ENCODE measurements at places on chromosomes 2 and 18.

- no peak for DNase-seq
These were observed 40.2 kb upstream of the EML4 start for GRCh38 chr2:42128721-42129486.

- no peak for DNase-seq
These were observed 232.5 kb downstream of the PIEZO2 start for GRCh38 chr18:10916865-10917264.

GRCh38 chr2:204453730-204454167 is 91.5 kb upstream of the PARD3B start:
- no peak for DNase-seq

GRCh38 chr2:101717071-101717845 is 19.8 kb downstream of the MAP4K4 start:
- no peak for DNase-seq

GRCh38 chr2:148876595-148877402 is 1.8 kb downstream of the KIF5C start:
- DNase-seq, result no peak

- no peak for DNase-seq
These were observed 186.0 kb upstream of the RMP24 start for GRCh38 chr18:35786365-35787042.

- DNase-seq, result peak; percentile 59
These were observed 23.8 kb upstream of the SERPINB12 start for GRCh38 chr18:63518178-63519012.

DNA sequence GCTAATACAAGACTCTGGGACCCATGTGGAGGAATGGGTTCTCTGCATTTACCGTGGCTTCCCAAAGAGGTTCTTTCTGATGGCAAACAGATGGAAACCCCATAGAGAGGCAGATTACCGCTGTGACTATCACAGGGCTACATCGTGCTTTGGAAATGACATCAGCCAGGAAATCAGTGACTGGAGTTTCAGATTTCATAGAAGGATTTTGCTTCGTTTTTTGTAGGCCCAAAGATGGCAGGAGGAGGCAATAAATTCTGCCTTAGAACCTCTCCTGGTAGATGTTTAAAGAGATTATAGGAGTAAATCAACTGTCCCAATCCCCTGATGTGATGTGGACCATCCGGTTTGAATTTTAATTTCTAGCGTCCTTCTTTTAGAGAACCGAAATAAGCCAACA is 214.1 kb downstream of the AGPS start:
- DNase-seq, result no peak

DNA sequence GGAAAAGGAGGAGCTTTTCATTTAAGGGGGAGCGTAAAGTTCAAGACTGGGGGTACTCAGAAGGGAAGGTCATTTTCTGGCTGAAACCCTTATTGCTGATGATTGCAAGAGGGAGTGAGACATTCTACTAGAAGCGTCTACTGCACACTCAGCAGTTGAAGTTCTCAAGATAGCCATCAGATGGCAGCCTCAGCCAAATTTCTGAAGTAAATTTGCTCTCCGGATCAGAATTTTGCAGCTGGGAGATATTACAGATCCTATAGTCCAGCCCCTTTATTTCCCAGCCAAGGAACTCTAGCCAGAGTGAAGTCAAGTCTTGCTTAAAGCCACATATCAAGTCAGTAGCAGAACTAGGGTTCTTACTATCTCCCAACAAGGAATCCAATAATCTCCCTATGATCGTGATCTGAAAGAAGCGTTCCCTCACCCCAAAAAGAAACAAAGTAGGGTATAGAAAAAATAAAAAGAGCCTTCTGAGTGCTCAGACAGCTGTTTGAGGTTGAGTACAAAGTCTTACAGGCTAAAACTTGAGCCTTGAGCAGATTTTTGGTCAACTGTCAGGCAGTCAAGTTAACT is 24.0 kb downstream of the RAX start:
- peak; percentile 39 for DNase-seq

DNA sequence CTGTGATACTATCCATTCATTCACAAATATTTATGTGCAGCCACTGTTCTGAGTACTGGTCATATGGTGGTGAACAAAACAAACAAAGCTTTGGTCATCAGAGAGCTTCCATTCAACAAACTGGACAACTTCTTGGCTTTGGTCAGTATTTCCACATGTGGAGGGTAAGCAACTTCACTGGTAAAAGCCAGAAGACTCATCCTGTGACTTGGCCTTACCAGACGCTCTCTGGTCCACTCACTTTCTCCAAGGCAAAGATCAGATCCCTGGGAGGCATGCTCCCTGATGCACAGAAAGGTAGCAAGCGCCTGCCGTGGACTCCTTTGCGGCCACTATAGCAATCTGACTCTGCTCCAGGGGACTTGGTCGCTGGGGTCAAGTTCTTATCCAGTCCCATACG is 179.5 kb downstream of the EN1 start:
- DNase-seq, result no peak

GRCh38 chr2:36482576-36483214 is 115.3 kb downstream of the FEZ2 start:
- DNase-seq, result no peak

DNA sequence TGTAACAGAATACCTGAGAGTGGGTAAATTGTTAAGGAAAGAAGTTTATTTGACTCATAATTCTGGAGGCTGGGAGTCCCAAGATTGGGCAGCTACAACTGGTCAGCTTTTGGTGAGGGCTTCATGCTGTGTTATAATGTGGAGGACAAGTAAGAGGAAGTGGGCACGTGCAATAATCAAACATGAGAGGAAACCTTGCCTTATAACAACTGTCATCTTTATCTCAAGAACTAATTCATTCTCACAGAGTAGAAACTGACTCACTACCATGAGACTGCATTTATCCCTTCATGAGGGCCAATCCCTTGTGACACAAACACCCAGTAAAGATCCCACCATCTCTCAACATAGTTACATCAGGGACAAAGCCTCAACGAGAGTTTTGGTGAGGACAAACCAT is 318.1 kb upstream of the NT5C1B start:
- no peak for DNase-seq

- no peak for DNase-seq
These were observed 3.5 kb downstream of the CWC22 start for GRCh38 chr2:180003559-180003958.

DNA sequence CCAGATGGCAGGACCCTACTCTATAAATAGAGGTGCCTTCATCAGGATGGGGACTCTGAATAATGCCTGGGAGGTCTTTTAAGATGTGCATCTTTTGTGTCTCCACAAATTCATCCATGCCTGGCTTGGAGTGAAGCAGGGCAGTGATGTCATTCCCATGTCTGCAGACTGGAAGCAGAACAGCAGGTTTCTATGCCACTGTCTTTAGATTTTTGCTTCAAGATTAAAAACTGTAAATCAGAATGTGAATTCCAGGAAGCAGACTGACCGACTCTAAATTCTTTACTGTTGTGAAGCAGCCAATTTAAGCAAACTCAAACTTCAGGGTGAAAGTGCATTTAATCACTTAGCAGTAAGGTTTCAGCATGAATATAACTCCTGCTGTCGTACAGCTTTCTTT is 159.3 kb downstream of the SCG2 start:
- DNase-seq, result no peak

GRCh38 chr2:40346535-40347354 is 105.1 kb downstream of the SLC8A1 start:
- DNase-seq, result no peak

DNA sequence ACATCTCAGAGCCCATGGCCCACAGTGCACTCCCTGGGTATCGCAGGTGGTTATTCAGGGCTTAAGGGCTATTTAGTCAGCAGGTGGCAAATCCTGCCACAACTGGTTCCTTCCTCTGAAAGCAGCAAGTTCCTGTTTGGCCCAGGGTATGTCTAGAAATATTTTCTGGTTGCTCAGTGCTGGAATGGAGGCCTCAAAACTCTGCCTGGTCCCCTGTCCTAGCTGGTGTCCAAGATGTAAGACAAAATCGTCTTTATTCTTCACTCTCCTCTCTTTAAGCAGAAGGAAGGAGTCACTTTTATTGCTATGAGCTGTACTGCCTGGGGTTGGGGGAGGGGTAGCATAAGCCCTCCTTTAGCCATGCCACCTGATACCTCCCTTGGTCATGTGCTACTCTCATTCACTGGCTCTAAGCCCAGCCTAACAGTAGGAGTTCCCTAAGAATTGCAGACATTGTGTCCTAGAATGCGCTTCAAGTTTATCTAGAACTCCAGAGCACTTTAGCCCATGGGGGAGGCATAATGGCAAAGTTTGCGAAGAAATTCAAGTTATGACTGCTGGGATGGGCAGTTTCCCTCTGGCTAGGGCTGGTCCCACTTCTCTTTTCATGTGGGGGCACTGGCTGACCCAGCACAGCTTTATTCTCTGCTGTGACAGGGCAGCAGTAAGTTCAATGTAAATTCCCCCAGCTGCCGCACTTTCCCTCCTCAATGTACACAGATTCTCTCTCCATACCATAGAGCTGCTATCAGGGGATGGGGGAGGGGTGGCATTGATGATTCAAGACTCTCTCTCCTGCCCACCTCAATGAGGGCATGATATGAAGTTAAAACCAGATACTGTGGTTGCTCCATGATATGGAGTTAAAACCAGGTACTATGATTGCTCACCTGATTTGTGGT is 27.1 kb upstream of the CWC22 start:
- DNase-seq, result no peak

DNA sequence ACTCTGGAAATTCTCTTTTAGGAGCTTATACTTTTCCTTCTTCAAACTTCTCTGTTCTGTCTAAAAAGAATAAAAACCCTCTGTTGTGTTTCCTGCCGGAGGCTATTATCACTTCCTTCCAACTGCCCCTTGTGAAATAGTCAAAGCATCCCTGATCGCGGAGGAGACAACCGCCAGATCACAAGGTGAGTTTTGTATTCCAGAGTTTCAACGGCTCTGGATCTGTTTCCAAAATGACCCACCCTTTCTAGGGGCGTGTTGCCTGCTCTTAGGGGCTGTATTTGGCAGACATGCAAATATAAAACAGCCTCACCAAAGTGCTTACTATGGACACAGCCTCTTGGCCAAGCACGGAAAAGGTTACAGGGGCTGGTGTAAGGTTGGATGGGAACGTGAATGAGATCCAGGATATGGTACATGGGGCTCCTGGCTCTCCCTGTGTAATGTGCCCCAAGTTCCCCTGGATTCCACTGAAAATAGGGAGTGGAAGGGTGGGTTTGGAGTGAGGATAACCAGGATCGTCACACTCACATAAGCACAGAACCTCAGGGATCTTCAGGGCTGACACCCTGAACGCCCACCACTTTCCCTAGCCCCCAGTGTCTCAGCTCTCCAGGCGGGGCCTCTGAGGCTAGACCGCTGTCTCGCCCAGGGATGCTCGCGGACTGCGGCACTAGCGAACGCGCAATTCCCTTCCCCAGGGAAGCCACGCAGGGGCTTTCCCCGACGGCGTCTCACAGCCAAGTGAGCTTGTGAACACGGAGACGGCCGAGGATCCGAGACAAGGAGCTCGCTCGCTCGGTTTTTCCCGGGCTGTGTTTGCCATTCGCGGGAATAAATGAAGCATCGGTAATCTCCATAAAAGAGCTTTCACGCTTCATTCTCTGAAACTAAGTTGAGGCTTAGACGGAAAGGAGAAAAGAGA is 14.4 kb downstream of the EN1 start:
- no peak for DNase-seq

DNA sequence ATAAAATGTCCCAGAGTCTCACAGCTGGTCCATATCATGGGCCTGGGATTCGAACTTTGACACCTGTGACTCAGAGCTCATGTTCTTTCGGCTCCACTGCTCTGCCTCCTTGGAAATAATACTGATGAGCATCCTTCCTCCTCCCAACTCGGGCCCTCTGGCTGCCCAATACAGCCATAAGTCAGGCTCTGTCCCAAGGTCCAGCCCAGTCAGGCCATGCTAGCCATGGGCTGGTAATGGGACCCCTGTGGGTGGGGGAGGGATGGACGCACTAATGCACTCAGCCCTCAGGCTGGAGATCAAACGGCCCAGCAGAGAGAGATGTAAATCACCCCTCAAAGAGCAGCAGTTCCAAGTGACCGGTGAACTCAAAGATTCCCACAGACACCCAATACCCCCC is 61.1 kb downstream of the DDX1 start:
- DNase-seq, result no peak

- DNase-seq, result peak; percentile 8
These were observed 90.3 kb upstream of the MAP3K20 start for GRCh38 chr2:172985139-172985892.

- DNase-seq, result peak; percentile 12
These were observed 386.0 kb upstream of the ATP5MC3 start for GRCh38 chr2:175567435-175568061.

- no peak for DNase-seq
These were observed 114.0 kb downstream of the KLHL29 start for GRCh38 chr2:23498943-23499342.

DNA sequence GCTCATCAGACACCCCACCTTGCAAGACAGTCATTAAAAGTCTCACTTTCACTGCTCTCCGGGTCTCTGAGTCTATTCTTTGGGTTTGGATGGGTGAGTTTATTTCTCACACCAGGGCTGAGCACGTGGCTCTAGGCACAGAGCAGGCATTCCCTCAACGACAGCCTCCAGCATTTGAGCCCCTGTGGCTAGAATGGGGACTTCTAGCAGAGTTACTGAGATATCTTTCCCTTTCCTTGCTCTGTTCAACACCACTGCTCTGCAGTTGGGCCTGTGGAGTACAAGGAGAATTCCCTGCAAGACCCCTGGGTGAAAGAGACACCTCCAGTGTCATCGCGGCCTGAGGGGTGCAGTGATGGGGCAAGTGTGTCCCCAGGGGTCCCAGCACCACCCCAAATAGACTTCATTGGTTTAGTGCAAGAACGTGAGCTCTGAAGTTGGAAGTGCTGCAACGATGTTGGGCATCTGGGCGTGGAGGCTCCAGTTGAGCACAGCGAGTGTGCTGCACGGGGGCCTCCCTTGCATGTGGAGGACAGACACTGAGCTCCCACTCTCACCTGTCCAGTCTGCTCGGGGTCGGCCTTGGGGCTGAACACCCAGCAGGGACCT is 184.1 kb upstream of the HS6ST1 start:
- no peak for DNase-seq

- peak; percentile 37 for DNase-seq
These were observed 72.8 kb upstream of the TAF1B start for GRCh38 chr2:9770308-9771100.

DNA sequence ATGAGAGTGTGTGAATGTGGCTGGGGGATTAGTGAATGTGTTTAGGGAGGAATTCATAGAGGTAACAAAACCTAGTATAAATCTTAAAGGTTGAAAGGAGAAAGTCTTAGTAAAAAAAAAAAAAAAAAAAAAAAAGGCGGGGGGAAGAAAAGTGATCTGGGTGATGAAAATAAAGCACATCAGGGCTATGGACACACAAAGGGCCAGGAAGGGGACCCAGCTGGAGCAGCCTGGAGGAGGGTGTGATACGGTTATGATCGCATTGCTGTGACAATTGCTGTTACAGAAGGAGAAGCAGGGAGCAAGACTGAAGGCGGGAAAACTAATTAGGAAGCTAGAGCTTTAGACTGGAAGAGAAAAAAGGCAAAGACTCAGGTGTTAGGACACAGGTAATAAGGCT is 85.4 kb downstream of the DLGAP1 start:
- DNase-seq, result no peak

Data from DND-41 (cell line).